ENCODE measurements at places on chromosomes 7 and 10.

DNA sequence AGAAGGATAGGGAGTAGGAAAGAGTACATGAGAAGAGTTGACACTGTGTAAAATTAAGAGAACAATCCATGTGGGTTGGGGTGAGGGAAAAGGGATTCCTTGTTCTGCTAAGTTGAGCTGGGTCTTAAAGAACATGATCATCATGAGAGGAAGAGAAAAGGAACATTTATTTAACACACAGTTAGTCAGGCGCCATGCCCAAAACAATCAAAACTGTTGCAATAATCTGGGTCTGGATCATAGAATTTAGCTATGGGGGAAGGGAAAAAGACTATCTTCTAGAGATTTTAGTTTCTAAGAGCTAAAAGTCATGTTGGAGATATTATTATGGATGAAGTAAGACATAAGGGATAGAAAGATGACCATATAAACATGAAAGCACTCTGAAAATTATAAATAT lies 178.9 kb downstream of the SEM1 start:
- DNase-seq, result no peak

GRCh38 chr7:155222573-155222972 lies 75.1 kb upstream of the INSIG1 start:
- DNase-seq, result no peak

GRCh38 chr7:10643545-10643944 lies 330.1 kb upstream of the PHF14 start:
- DNase-seq, result no peak

DNA sequence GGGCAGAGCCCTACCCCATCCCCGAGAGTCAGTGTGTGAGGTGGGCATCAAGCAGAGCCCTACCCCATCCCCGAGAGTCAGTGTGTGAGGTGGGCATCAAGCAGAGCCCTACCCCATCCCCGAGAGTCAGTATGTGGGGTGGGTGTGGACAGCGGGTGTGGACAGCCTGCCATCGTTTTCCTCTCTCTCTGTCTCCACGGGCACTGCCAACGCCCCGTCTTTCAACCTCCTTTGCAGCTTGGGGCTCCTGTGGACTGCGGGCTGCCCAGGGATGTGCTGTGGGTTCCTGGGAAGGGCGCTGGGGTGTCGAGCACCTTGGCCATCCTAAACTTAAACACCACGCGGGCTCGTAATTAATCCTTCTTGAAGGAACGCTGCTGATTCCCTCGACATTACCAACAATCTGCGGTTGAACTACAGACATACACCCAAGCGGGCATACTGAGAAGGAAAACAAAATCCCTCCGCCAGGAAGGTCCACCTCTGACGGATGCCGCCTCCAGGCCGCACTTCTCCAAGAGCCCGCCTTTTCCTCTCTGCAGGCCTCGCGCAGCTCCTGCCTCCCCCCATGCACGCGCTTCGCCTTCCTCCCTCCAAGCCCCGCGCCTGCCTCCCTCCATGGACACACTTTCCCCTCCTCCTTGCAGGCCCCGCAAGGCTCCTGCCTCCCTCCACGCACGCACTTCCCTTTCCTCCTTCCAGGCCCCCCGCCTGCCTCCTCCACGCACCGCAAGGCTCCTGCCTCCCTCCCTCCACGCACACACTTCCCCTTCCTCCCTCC lies 65.1 kb downstream of the ADARB2 start:
- DNase-seq, result no peak

DNA sequence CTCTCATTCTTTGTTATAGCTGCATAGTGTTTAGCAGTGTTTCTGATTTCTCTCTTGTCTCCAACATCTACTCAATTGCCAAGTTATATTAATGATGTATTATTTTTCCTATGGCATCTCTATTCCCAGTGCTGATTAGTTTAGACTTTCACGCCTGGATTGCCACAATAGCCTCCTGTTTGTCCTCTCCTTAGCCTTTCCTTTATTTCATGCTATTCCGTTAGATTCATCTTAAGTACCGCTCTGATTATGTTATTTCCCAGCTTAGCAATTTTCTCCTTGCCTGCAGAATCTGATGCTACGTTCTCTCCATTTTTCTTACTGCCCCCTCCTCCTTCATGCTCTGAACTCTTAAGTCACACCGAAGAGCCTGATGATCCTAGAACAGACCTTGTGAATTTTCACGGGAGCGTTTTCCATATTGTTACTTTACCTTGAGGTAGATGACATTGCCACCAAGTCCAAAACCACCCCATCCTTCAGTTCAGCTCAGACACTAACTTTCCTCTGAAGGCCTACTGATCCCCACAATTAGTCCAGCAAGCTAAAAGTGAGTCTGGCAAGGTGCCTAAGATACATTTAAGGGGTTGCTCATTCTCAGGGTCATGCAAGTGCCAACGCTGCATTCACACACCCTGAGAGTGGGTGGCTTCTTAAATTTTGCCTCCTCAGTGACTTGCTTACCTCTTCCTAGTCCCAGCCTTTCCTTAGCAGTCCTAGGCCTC lies 6.6 kb upstream of the NRF1 start:
- DNase-seq, result no peak

GRCh38 chr10:54057357-54057756 lies 743.7 kb downstream of the PCDH15 start:
- no peak for DNase-seq

DNA sequence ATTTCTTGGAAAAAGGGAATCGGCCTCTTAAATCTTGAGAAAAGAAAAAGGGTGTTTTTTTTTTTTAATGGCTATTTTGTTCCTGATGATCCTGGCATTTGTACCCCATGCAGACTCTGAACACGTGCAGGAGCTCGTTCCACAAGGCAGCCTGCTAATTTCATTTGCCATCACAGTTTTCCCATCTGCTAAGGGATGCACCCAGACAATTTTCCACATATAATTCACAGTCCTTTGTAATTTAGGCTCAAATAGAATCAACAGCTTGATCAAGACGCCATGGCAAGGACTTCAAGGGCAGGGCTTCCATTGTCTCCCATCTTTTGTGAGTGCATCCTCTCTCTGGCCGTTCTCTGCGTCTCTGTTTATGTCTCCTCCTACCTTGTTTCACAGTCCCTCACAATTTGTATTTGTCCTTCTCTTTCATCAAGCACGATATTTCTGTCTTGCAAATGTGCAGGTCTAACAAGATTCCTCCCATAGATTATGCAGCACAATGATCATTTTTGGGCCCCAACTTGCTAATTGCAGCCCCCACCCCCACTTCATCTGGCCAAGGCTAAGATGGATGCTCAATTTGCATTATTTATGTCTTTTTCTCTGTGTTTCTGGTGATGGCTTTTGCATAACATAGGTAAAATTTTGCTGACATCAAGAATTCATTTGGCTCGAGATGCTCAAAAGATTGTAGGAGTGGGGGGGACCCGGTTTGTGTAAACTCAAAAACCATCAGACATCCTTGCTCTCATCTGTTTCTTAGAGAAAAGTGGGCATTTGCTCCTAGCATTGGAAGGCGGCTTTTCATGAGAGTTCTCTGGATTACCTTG lies 356.0 kb upstream of the NPVF start:
- DNase-seq, result no peak

DNA sequence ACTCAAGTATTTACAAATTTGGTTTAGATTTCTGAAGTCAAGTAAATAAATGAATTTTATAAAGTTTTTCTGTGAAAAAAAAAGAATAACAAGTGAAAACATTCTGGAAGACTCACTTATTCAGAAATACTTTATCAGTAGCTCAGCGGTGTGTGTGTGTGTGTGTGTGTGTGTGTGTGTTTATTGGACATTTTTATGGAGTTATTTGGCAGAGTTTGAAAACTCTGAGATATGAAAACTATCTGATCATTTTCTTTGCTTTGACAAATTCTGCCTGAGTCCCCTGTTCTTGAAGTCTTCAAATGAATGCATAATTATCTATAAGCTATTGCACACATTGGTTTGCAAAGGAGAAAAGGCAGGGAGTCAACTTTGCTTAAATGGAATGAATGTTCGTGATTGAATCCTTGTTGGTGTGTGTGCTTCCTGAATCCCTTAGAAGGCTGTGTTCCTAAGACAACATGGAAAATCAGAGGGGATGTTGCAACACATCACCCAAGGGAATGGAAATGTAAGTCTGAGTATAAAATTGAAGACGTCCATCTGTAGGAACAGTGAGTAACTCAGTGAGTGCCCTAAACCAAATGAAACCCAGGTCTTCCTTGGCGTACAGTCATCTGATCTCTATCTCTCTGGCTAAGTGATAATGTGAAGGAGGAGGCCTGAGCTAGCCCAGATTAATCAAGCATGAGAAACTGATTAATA lies 160.9 kb downstream of the REEP3 start:
- no peak for DNase-seq

DNA sequence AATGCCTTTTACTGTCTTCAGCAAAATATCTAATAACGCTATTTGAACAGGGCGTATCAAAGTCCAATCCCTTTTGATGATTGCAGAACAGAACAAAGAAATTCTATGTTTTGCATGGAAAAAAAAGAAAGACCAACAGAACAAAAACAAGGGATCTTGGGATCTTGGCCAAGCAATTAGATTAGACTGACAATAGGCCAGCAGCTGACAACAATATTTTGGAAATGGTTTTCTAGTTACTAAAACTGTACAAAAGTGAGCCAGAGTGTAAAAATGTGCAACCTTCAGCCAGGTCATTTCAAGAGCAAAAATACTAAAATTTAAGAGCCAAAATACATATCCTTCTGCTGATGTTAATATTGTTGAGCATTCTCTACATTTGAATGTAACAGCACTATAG lies 716.5 kb upstream of the KCND2 start:
- no peak for DNase-seq

DNA sequence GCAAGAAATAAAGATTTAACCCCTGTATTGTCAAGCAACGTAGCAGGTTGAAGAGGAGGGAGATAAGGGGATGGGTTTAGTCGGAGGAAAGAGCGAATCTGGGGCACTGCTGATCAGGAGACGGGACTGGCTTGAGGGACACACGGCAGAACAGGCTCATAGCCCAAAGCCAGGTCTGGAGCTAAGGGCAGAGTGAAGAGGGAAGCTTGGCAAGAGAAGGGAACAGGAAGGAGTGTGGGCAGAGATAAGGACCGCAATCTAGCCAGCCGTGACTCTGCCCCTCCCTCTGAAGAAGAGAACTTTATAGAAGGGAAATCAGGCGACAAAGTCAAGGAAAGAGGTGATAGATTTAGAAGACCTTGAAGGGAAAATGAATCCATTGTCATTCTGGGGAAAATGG lies 67.6 kb downstream of the CAV1 start:
- no peak for DNase-seq

DNA sequence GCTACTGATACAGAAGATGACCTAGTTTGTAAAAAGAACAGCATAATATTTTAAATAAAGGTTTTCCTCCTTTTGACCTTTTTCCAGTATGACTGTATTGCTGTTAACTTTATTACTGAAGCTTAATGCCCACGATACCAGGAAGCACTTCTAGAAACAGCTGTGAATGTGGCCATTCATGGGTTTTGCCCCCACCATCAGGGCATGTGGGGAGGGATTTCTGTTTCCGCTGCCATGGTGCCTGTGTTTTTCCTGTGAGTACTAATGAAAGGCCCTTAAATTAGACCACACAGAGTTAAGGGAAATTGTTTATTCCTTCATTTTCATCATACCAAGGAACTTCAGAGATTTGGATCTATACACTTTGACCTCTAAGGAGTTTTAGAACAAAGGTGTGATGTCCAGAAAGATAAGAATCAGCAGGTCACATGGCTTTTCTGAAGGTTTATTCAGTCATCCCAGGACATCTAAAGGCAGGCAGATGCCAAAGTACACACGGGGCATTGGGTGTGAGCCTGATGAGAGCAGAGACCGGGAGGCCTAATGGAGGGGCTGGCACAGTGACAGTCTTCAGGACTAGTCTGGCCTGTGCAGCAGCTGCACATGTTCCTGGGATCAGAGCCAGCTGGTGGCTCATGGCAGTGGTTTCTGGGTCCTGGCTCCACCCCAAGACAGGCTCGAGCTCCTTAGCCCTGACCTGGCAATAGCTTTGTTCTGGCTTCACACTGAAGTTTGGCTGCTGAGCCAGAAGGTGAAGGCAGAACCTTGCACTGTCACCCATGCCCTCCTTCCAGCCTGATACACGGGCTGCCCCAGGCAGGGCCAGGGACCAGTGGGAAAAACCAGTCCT lies 190.9 kb downstream of the REEP3 start:
- no peak for DNase-seq

DNA sequence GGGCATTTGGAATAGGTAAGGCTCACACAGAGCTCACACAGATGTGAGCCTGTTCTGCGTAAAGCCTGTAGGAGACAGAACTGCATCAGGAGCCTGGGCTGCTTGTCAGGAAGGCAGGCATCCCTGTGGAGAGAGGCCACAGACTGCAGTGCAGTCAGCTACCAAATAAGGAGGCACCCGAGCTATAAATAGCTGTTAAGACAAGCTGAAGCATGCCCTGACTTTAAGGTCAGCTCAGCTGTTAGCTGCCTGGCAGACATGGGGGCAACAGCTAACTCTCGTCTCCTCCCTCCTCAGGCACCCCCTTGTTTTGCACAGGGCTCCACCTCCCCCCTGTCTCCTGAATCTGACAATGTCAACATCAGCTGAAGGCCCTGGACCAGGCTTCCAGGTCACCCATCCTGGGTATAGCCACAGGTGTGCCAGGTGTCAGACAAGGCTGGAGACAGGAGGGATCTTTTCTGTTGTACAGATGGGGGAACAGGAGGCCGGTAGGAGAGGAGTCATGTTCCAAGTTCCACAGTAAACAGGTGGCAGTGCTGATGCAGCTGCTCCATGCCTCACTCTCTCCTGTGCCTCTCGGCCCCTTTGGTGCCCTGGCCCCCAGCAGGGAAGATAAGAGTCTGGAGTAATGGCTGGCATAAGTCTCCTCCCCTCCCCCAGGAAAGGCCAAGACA lies 27.6 kb upstream of the MKRN1 start:
- DNase-seq, result no peak

GRCh38 chr10:21529032-21529910 lies 3.8 kb upstream of the SKIDA1 start:
- no peak for DNase-seq

DNA sequence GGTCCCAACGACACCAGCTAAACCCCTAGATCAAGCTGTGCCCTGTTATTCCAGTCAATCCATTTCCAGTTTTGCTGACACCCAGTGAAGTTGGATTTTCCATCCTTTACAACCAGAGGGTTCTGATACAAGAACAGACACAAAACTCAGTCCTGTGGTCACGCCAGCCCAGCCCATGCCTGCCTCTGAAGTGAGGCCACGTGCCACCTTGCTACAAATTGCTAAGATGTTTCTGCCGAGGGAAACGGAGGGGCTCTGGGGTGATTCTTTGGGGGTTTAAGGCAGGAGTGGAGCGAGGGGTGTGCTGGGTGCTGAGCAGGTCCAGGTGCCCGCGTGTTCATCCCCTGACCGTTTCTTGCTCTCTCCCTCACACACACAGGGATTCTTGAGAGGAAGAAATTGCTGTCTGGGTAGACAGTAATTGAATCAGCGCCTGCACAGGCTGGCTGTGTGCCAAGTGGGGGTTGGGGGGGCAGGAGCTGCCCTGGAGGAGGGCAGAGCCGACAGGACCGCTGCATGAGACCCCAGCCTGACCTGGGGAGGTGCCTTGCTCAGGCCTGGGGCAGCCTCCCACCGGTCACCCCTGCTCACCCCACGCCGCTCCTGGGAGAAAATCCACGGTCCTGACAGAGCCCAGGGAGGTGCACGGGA lies 38.1 kb downstream of the ADAP1 start:
- DNase-seq, result no peak

GRCh38 chr7:110898516-110898915 lies 192.4 kb upstream of the LRRN3 start:
- no peak for DNase-seq
